Uterus (tissue), 4 donors: ENCODE measurements at places on chromosomes 6 and 20. TPM values are rescaled to one million over a fixed set of nuclear protein-coding genes. Genes with fewer than 3 reads are reported as not detected.

GPR31 gene
- total RNA-seq: not detected

KCNK15 gene
- total RNA-seq: 1.4 TPM

BPIFA1 gene
- total RNA-seq: not detected

SLC52A3 gene
- 1.9 TPM for total RNA-seq

HLA-DQB2 gene
- total RNA-seq: 9.8 TPM

GRCh38 chr20:50804437-50805348, 9.8 kb downstream of the BCAS4 start:
- H3K27ac ChIP-seq: no peak overlapping the region
- DNase-seq: no peak
- no peak overlapping the region for H3K4me3 ChIP-seq
- H3K36me3 ChIP-seq: no peaks in the 10 kb centered on the region

DNA sequence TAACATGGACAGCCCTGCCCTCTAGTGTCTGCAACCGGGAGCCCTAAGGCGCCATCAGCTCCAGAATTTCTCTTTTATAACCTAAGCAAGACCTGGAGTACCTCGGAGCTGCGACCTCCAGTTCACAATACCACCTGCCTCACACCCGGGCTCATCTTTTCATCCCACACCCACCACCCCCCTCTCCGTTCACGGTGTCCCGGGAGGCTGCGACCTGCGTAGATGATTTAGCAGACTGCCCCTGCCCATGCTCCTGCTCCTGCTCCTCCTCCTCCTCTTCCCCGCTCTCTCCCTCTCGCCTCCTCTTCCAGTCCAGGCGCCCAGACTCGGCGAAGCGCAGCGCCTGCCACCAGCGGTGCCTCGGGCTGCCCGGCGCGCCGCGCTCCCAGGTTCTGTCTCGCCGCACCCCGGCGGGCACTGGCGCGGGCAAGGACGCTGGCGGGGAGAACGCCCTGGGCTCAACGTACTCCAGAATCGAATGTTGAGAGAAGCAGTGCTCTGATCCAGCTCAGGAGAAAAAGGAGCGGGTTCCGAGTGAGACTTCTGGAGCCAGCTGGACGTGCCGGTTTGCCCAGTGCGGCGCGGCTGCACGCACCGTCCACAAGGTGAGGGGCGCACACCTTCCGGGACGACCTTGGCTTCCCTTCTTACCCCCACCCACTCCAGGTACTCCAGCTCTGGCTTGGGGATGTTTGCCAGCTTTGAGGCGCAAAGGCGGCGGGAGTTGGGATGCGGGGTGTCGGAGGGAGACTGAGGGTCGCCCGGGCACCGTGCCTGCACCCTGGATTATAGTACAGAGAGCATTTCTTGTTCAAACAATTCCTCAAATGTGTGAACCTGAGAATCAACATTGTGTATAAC, at the start of gene HTR1E:
Gene HTR1E (plus strand): TSS at position 310 of the 861 bp plus-strand sequence. CDS start 77,807 bp downstream, outside the sequence.
- H3K27me3 ChIP-seq: no peaks in the 10 kb centered on the region
- H3K4me3 ChIP-seq: peak within 1 kb of the TSS; percentile 41
- H3K4me1 ChIP-seq: no peaks in the 10 kb centered on the region
- no peak within 1 kb of the TSS for H3K27ac ChIP-seq

DNA sequence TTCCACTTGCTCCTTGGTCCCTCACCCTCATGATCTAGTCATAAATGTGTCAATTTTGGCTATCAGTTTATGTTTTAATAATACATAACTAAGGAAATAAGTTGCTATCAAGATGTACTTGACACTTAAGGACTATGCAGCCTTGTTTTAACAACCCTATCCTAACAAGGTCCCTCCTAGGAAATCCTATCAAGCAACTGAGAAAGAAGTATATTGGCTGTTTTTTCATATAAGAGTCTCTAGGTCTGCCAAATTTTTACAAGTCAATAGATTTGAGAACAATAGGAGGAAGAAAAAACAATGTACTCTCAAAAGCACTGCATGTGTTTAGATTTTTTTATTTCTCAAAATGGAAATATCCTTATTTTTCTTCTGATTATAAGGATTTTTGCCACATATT, 14.7 kb downstream of the FILIP1 start:
- no peaks in the 10 kb centered on the region for H3K36me3 ChIP-seq
- no peaks in the 10 kb centered on the region for H3K27me3 ChIP-seq
- H3K4me3 ChIP-seq: no peak overlapping the region
- DNase-seq: no peak
- peaks cover 6% of the 10 kb centered on the region for H3K4me1 ChIP-seq

- H3K27me3 ChIP-seq: no peaks in the 10 kb centered on the region
- H3K4me3 ChIP-seq: peak overlapping the region; percentile 37
- H3K4me1 ChIP-seq: peaks cover 6% of the 10 kb centered on the region
- DNase-seq: peak; percentile 31
These were observed 722 bp downstream of the ISM1 start for GRCh38 chr20:13221673-13222318.

DNA sequence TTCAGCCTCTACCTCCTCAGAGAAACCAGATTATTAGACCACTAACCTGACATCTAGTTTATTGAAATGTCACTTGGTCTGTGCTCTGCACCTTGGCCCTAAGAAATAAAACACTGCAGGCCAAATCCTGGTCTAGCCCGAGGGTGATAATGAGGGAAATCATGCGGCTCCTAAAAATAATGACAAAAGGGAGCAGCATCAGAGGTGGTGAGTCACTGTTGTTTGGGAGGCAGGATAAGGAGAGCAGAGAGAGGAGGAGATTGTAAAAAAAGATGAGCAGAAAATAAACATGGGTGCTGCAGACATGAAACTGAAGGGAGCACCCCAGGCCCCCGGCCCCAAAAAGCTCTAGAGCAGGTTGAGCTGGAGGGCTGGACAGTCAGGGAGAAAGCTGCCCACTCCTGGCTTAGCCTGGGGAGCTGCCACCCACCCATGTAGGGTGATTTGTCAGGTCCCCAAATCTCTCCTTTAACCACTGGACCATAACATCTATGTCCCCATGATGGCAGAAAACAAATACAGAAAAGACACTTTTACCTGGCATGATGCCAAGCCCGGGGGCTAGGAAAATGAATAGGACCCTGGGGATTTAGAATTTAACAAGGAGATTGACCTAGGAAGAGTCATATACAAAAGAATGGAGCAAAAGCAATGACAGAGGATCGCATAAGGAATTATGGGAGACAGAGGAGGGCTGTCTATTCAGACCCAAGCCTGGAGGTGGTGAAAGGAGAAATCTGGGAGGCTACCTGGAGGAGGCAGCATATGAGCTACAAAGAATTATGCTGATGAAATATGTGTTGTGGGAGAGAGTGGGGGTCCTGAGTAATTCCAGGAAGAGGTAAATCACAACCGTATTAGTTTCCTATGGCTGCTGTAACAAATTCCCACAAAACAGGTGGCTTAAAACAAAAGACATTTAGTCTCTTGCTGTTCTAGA, 103.7 kb downstream of the SNAP25 start:
- H3K27me3 ChIP-seq: no peaks in the 10 kb centered on the region
- no peaks in the 10 kb centered on the region for H3K36me3 ChIP-seq
- DNase-seq: no peak
- no peaks in the 10 kb centered on the region for H3K4me1 ChIP-seq
- peak overlapping the region; percentile 23 for H3K27ac ChIP-seq
- H3K4me3 ChIP-seq: no peak overlapping the region

GRCh38 chr6:166853371-166854325, 102.7 kb downstream of the RNASET2 start:
- H3K36me3 ChIP-seq: no peaks in the 10 kb centered on the region
- no peak overlapping the region for H3K4me3 ChIP-seq
- no peak overlapping the region for H3K27ac ChIP-seq
- no peaks in the 10 kb centered on the region for H3K4me1 ChIP-seq
- DNase-seq: no peak
- no peaks in the 10 kb centered on the region for H3K27me3 ChIP-seq

- no peaks in the 10 kb centered on the region for H3K27me3 ChIP-seq
- no peaks in the 10 kb centered on the region for H3K36me3 ChIP-seq
- H3K4me1 ChIP-seq: no peaks in the 10 kb centered on the region
- H3K27ac ChIP-seq: no peak overlapping the region
- no peak for DNase-seq
- no peak overlapping the region for H3K4me3 ChIP-seq
These were observed 146.2 kb downstream of the DLL1 start for GRCh38 chr6:170144571-170145271.

- no peaks in the 10 kb centered on the region for H3K27me3 ChIP-seq
- H3K36me3 ChIP-seq: no peaks in the 10 kb centered on the region
- H3K4me1 ChIP-seq: no peaks in the 10 kb centered on the region
- peak overlapping the region; percentile 41 for H3K27ac ChIP-seq
- no peak for DNase-seq
These were observed 14.5 kb downstream of the BCL2L1 start for GRCh38 chr20:31707994-31708735.

GRCh38 chr20:20037960-20038359, 14.3 kb downstream of the CRNKL1 start:
- H3K36me3 ChIP-seq: no peaks in the 10 kb centered on the region
- no peak for DNase-seq
- no peaks in the 10 kb centered on the region for H3K4me1 ChIP-seq
- no peaks in the 10 kb centered on the region for H3K27me3 ChIP-seq
